ENCODE measurements at places on chromosomes 6 and 20.

DNA sequence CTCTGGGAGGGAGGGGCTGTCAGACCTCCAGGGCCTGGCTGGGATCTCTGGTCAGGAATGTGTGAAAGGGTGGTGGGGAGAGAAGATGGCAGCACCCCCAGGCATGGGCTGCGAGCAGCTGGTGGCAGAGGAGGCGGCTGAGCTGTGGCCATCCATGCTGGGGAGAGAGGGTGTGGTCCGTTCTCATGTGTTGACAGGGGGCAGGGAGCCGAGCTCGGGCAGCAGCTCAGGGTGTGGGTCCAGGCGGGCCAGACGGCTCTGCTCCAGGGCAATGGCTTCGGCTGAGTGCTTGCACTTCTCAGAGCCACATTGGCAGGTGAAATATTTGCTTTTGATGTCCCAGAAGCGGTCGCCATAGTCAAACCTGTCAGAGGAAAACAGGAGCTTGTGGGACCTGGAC, 1.1 kb upstream of the SLC44A4 start:
- DNase-seq, result no peak

GRCh38 chr6:125944434-125944816, 12.1 kb upstream of the HINT3 start:
- peak; percentile 89 for DNase-seq

DNA sequence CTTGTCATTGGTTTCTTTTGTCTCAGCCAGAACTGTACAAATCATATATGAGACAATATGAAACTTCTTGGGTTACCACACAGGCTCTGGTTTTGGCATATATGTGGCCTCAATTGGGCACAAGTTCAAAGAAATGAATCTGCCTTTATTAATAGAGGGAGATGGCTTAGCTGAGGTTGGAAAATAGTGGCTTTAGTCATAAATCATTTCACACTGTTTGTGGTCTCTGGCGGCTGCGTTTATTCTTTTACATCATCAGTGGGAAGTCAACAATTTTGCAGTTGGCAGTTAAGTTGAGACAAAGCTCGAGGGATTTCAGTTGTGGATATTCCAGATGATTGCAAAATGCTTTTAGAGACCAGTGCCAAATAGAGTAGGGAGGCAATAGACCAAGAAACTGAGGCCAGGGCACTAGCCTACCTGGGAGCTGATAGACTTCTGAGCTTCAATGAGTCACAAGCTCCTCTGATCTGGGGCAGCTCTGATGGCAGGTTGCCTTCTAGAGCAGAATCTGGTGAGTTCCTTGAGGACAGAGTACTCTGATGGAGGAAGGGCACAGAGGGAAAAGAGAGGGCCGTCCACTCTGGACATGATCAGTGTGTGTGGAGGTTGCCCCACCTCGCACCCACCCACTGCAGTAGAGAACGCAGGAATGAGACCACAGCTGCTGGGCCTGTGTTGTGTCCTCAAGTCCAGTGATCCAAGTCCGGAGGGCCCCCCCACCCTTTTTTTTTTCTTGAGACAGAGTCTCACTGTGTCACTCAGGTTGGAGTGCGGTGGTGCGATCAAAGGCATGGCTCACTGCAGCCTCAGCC, 73.5 kb downstream of the ARMC2 start:
- DNase-seq, result no peak

GRCh38 chr6:152566103-152566875, 70.9 kb downstream of the SYNE1 start:
- DNase-seq, result no peak

- no peak for DNase-seq
These were observed 44.6 kb downstream of the TOX2 start for GRCh38 chr20:43959079-43959919.

DNA sequence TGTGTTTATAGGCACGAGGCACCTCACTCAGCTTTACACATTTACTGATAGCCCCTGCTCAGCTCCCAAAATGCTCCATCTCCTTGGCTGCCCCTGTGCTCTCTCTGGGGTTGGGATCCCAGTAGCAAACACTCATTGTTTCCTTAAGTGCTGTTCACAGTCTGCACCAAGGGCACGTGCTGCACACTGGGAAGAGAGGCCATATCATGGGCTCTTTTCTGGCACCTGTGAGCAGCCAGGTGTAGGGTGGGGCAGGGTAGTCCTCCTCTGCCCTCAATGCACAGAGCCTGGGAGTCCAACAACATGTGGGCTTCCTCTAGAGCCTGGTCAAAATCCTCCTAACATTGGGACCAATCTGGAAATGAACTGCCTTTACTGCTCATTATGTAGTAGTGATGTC, 67.9 kb downstream of the BANF2 start:
- no peak for DNase-seq

DNA sequence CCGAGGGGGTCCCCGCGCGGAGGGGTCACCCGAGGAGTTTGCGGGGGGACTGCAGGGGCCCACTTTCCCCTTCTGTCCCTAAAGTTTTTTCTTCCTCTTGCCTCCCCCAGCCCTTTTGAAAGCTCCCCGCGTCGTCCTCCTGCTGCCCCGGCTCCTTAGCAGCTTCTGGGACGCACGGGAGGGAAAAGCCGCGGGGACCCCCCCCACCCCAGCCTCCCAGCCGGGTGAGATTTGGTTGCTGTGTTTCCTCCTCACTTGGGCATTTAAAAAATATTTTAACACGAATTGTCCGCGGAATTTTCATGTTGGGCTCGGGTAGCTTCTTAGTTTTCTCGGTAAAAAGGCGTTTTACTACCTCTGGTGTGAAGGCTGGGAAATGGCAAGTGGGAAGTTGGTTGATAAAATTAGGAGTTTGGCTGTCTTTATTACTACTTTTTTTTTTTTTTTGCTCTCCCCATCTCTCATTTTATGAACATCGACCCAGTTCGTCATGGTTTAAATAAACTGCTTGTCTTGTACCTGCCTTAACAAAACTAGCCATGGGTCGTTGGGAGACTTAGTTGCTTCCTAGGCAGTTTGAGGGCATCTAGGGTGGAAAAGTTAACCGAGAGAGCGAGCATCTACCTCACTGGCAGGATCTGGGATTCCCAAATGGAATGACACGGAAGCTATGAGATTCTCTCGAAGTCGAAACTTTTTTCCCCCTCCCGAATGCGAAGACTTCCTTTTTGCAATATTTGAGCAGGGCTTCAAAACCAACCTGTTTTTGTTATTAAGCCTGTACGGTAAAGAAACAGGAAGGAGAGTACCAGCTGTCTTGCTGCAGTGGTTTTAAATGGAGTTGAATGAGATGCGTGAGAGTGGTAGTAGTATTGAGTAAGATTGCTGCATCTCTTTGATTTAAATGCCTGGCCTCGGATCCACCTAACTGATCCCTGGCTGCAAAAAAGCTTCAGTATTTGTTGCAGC, 868 bp downstream of the NCOA3 start:
- peak; percentile 44 for DNase-seq

- DNase-seq, result no peak
These were observed 62.8 kb downstream of the PHACTR3 start for GRCh38 chr20:59667131-59667530.

GRCh38 chr6:46491628-46492547, 639 bp upstream of the RCAN2 start:
- DNase-seq, result peak; percentile 14

- no peak for DNase-seq
These were observed 256.4 kb upstream of the POU3F2 start for GRCh38 chr6:98578016-98578415.

All from A549 (cell line).